ENCODE measurements at places on chromosomes 12 and 14.

GRCh38 chr12:95940514-95940913 is 1.9 kb downstream of the CCDC38 start:
- no peak for DNase-seq

DNA sequence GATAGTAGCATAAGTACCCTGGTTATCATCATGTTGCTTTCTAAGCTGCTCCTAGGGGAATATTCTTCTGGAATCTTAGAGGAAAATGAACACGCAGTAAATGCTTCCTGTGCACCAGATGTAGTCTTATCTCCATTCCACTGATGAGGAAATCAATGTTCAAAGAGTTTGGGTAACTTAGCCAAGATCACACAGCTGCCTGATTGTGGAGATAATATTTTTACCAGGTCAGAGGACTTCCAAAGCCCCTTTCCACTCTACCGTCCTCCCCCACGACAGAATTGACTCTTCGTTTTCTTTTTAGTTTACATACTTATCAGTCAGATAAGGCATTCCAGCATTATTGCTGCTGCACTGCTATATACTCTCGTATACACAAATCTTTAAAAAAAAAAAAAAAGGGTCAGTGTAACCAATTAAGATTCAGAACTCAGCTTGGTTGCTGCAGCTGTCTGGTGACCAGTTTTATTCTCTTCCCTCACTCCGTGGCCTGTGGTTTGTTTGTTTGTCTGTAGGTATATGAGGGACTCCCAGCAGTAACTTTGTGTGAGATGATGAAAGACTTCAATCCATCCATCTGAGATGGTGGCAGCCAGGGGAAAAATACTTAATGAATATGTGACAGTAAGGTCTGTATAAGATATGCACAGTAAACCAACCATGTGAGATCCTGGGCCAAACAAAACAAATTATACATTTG is 110.5 kb downstream of the TGFB3 start:
- DNase-seq, result no peak

DNA sequence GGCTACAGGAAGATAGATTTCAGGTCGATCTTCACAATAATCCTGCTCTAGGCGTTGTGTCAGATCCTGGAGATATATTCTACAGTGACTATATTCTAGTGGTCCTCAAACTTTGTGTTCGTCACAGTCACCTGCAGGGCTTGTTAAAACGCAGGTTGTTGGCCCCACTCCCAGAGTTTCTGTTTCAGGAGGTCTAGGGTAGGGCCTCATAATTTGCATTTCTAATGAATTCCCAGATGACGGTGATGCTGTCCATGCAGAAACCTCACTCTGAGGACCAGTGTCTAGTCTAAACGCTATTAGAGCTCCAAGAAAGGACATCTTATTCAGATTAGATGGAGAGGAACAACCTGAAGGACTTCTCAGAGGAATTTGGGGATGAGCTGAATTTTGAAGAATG is 13.2 kb upstream of the SLC6A13 start:
- no peak for DNase-seq

GRCh38 chr12:42326541-42327226 is 717 bp downstream of the PPHLN1 start:
- no peak for DNase-seq

DNA sequence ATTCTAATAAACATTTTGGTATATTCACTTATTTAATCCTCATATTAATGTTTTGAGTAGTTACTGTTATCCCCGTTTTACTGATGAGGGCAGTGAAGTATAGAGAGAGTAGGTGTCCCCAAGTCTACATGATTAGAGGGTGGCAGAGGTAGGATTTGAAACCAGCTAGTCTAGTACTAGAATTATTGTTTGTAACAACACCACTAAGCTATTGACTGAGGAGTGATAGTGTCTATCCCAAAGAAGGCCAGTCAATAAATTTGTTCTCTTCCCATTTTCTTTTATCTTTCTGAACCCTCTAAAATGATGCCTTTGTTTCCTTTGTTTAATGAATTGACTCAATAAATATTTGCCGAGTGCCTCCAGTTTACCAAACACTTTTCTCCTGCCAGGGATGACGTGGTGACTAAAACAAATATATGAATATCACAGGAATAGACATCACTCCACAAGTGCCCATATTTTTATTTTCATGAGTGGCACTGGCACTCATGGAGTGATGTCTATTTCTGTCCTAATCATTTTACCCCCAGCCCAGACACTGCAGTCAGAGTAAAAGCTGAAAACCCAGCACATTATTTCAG is 247.5 kb downstream of the SLC16A7 start:
- no peak for DNase-seq

- DNase-seq, result no peak
Observed at GRCh38 chr12:107749083-107749482, 11.9 kb downstream of the PRDM4 start.

GRCh38 chr12:20278276-20278675 is 90.1 kb upstream of the PDE3A start:
- no peak for DNase-seq

DNA sequence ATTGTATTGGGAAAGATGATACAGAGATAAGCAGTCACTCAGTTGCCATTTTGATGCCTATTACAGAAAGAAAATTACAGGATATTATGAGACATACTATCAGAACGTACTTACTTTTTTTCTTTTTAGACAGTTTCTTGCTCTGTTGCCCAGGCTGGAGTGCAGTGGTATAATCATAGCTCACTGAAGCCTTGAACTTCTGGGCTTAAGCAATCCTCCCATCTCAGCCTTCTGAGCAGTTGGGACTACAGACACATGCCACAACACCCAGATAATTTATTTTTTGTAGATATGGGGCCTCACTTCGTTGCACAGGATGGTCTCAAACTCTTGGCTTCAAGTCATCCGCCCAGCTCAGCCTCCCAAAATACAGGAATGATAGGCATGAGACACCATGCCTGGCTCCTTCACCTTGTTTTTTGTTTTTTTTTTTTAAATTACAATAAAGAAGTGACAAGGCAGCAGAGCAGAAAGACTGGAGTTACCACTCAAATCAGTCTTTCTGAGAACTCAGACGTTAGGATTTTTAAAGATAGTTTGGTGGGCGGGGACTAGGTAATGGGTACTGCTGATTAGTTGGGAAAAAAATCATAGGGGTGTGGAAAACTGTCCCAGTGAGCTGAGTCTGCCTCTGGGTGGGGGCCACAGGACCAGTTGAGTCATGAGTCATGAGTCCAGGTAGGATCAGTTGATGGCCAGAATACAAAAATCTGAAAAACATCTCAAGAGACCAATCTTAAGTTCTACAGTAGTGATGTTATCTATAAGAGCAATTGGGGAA is 11.5 kb upstream of the CPM start:
- no peak for DNase-seq

DNA sequence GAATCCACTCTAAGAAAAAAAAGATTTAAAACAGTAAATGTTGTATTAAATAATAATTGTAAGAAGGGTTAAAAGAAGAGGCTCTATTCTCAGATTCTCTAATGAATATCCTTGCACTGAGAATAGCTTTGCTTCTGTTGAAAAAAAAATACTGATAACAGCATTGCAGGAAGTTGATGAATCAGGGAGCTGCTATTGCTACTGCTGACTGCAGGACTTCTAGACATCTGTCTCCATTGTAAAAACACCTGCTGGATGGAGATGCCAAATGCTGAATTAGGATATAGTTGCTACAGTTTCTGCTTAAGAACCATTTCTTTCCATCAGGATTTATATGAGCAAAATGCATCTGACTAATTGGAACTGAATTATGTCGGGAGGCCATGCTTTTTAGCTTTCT is 50.3 kb upstream of the ANP32D start:
- DNase-seq, result no peak

- no peak for DNase-seq
Observed at GRCh38 chr12:110699591-110700445, 10.9 kb upstream of the HVCN1 start.

DNA sequence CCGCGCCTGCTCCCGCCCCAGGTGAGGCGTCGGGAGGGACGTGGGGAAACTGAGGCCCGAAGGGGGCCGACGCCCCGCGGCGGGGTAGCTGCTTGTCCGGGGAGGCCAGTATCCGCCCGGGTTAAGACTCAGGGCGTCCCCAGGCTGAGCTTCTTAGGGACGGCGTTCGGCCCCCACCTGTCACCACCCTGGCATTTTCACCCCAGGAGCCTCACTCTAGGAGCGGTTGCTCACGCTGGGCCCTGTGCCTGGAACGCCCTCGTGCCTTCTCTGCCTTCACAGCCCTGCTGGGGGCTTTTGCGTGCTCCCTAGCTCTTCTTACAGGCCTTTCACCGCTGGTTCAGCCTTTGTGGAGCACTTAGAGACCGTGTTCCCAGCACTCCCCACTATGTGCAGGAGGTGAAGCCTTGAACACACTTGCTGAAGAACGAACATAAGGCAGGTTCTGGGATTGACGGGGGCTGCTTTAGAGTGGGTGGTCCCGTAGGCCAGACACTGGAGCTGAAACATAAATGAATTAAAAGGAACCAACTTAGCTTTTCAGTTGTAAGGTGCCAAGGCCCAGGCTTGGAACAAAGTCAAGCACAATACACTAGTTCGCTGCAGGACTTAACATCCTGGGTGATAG is 601 bp downstream of the ZNF839 start:
- DNase-seq, result no peak

- DNase-seq, result no peak
Observed at GRCh38 chr14:61769893-61770292, 7.7 kb downstream of the SNAPC1 start.

DNA sequence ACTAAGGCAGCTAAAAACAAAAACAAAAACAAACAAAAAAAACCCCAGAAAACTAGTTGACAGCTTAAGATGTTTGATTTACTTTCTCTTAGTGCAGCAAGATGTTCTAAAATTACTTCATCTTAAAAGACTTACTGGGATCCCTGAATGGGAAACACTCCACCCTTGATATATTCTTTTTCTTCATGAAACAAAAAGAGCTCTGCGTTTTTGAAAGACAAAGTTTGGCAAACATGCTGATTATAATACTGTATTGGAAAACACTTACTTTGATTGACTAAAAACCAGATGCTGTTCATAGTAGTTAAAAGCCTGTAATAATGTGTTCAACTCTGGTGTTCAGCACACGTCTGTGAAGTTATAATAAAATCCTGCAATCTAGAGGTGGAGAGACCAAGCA is 136.8 kb downstream of the SRGAP1 start:
- DNase-seq, result no peak

DNA sequence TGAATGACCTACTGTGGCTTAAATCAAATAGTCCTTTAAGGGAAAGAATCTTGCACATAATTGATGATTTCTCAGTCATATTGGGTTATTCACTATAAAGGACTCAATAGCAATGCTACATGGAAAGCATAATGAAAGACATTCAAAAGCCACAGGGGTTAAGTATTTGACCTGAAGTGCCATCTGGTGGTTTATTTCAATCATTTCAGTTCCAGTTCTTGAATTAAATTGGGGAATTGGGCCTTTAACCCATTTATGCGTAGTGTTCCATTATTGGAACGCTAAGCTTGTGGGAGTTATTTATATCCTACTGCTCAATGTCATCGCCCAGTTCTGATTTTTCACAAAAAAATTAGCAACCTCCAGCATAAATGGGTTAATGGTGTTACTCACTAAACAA is 41.3 kb upstream of the C12orf71 start:
- no peak for DNase-seq

DNA sequence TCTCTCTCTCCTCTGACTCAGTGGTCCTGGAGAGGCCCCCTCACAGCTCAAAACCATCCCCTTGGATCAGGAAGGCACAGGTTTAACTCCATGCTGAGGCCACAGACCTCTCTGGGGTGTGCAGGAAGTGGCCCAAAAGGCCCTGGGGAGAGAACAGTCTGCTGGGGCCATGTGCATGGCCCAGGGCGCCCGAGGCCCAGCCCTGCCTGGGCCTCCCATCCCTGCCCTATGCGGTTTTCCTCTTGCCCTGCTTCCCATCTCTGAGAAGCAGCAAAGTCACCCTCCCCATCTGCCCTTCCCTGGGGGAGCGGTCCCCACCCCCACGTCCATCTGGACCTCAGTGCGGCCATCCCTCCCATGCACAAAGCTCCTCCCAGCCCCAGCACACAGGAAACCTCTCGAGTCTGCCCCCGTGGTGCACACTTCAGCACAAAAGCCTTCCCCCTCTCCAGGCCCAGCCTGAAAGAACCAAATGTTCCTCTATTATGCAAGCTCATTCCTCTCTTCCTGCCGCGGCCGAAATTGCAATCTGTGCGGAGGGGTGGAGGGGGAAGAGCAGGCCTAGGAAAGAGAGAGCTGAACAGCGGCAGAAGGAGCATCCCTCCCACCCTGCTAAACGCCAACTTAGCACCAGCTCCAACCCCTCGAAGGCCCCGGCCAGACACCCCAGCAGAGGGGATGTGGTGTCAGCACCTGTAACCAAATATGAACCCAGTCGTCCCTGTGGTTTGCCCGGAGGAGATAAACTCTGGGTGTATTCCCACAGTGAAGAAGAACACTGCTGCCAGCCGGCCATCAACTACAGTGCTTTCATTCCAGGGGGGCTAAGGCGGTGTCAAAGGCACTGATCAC is 108.5 kb downstream of the SCARB1 start:
- DNase-seq, result no peak

DNA sequence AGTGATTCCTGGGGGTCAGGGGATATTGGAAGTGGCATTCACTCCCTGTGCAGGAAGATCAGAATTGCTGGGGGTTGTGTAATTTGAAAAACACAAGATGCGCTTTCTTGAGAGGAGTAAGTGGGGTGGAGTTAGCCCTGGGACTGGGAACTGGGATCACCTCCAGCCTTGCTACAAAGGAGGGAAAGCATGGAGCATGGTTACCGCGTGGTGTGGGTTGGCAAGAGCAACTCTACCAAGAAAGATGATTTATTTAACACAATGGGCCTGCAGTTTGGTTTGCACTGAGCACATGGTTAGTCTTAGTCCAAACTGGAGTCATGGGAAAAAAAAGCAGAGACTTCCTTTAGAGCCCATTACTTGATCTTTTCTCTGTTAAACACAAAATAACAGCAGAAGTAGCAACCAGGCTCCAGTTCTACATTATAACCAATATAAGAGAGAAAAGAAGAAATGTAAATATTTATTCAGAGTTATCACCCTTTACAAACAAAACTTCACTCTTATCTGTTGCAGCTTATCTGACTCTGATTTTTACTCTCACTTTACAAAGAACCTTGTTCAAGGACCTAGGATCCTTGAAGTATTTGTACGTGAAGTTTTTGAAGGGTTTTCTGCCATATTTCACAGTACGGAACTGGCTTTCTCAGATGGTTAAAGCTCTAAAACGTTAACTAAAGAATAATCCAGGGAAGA is 2.1 kb upstream of the NIN start:
- no peak for DNase-seq

GRCh38 chr14:37723515-37723914 is 128.1 kb downstream of the TTC6 start:
- DNase-seq, result no peak

DNA sequence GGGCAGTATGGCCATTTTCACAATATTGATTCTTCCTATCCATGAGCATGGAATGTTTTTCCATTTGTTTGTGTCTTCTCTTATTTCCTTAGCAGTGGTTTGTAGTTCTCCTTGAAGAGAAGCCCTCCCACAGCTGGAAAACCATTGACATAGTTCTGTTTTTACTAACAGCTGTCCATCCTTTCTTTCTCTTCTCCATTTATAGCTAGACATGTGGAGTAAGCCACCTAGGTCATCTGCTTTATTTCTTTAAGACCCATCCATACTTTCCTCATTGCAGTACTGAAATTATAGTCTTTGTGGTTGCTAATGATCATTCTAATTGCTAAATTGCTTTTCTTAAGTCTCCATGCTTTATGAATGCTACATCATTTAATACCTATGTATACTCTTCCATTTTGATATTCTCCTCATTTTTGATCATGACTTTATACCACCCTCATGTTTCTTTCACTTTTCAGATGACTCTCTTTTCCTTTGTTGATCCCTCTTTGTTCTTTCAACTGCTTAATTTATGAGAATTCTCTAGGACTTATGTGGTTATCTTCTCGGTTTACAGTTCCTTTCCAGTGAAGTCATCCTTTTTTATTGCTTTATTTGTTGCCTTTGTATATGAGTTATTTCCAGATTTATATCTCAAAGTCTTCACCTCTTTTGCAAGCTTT is 114.2 kb downstream of the PCNX1 start:
- no peak for DNase-seq
